ENCODE measurements at places on chromosomes 16 and 17.

GRCh38 chr17:71444078-71444477 lies 676.7 kb upstream of the SOX9 start:
- DNase-seq, result no peak

- no peak for DNase-seq
Measured at GRCh38 chr16:78942625-78943245, 657.8 kb downstream of the MAF start.

DNA sequence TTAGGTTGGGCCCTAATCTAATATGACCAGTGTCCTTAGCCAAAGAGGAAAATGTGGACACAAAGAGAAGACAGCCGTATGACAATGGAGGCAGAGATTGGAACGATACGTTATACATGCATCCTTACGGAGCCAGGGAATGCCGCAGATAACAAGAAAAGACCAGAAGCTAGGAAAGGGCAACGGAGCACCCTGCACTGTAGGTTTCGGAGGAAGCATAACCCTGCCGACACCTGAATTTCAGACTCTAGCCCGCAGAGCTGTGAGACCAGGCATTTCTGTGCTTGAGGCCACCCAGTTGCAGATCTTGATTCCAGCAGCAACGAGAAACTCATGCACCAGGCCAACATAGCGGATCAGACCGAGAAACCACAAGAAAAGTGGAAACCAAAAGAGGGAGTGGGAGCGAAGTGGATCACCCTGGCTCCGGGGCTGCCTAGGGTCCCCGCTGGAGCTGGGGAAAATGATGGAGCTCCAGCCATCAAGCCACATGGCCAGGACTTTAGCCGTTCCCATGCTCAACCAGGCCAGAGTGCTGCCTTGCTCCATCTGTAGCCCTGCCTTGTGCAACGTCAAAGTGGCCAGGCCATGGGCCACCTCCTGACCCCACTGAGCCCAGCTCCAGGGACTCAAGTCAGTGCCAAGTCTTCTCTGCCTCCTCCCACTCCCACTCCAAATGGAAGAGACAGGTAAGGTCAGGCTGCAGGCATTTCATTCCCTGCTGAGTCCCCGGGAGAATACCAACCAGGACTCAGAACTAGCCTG lies 51.7 kb upstream of the RPL38 start:
- no peak for DNase-seq

- no peak for DNase-seq
Measured at GRCh38 chr17:59607061-59607460, 12.6 kb upstream of the CLTC start.

GRCh38 chr16:14004031-14004728 lies 66.9 kb upstream of the MRTFB start:
- no peak for DNase-seq

- no peak for DNase-seq
Measured at GRCh38 chr16:11386791-11387546, 41.7 kb downstream of the RMI2 start.

- peak; percentile 44 for DNase-seq
Measured at GRCh38 chr16:2296661-2297505, 29.0 kb upstream of the RNPS1 start.

DNA sequence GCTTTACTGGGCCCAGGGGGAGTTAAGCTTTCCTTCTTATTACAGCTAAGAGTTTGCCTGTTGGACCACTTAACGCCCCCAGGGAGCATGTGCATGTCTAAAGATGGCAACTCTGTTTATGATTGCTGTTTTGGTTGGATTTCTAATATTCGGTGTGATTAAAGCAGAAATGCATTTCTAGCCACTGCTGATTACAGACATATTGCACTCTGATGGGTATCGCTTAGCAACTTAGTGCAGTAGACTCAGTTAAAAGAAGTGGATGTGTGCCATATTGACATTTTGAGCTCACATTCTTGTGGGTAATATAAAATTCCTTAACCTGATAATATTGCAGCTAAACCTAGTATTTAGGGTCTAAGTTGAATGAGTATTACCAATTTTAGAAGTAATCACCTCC lies 4.2 kb downstream of the NF1 start:
- peak; percentile 26 for DNase-seq

- peak; percentile 80 for DNase-seq
Measured at GRCh38 chr17:34299956-34300577, 14.5 kb downstream of the CCL11 start.

- DNase-seq, result no peak
Measured at GRCh38 chr16:70161350-70161749, 12.2 kb upstream of the CLEC18C start.

- no peak for DNase-seq
Measured at GRCh38 chr17:3799181-3799945, 1.6 kb downstream of the ITGAE start.

- no peak for DNase-seq
Measured at GRCh38 chr17:74918906-74919305, 4.1 kb downstream of the USH1G start.

- DNase-seq, result peak; percentile 15
Measured at GRCh38 chr17:8935191-8935590, 30.3 kb downstream of the PIK3R5 start.

DNA sequence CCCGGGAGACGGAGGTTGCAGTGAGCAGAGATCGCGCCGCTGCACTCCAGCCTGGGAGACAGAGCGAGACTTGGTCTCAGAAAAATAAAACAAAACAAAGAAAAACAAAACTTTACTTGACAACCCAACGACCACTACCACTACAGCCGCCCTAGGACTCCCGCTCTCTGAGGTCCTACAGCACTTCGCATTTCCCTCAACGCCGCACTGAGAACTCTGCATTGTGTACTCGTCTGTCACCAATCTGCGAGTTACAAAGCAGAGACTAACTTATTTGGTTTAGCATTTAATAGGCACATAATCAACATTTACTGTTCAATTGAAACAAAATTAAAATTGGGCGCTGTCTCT lies 479 bp upstream of the ZNF207 start:
- peak; percentile 23 for DNase-seq

DNA sequence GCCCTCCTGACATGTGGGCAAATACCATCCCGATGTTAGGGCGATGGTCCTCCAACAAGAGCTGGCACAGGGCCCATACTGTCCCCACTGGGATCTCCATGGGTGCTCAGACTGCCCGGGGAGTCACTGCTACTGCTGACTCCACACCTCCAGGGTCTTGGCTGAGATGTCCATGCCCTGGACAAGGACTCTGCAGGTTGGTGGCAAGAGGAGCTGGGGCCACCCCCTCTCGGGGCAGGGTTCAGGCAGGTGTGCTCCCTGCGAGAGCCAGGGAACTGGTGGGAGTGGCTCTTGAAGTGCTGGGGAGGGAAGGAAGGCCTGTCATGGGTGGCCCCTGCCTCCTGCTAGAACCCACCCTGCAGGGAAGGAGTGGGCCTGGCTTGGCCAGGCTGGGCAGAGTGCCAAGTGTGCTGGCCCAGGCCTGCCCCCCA lies 6.4 kb downstream of the CASKIN2 start:
- DNase-seq, result no peak

DNA sequence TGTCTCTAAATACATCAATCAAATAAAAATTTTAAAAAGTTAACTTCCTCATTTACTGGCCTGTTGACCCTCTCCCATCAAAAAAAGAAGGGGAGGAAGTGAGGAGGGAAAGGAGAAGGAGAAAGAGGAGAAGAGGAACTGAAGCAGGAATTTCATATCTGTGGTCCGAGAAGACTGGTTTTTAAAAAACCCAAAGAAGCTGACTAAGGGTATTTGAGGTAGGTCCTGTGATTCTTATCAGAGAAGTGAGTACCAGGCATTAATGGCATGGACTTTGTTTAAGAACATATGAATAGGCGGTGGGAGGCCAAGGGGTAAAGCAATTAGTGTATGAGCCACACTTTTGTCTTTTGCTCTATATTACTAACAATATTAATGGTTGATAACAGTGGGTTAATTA lies 2.0 kb downstream of the SLC46A1 start:
- no peak for DNase-seq

GRCh38 chr16:56369202-56369601 lies 56.1 kb downstream of the AMFR start:
- DNase-seq, result no peak

DNA sequence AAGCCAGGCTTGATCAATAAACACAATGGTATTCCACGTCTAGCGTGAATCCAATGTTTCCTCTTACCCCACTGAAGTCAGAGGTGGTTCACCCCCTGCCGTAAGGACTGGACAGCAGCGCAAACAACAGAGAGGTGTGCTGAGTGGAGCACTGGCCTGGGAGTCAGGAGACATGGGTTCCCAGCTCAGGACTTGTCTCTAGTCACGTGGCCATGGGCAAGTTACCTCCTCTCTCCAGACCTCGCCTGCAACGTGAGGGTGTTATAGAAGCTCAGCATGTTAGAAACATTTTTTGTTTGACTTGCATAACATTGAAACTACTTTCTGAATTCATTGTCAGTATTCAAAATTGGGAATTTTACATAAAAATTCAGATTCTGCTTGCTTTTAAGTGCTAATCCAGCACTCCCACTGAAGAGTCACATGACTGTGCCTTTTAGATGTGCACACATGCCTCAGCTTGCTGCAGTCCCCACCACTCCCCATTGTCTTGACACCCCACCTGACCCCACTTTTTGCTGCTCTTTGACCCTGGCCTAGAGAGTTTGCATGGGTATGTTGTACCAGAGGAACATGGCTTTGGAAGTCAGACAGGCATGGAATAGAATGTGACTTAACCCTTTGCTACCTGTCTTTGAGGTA lies 8.8 kb upstream of the CPNE2 start:
- no peak for DNase-seq

GRCh38 chr16:24896439-24896838 lies 50.7 kb downstream of the SLC5A11 start:
- no peak for DNase-seq

GRCh38 chr17:65556014-65556909 lies 5.2 kb downstream of the AXIN2 start:
- peak; percentile 59 for DNase-seq

DNA sequence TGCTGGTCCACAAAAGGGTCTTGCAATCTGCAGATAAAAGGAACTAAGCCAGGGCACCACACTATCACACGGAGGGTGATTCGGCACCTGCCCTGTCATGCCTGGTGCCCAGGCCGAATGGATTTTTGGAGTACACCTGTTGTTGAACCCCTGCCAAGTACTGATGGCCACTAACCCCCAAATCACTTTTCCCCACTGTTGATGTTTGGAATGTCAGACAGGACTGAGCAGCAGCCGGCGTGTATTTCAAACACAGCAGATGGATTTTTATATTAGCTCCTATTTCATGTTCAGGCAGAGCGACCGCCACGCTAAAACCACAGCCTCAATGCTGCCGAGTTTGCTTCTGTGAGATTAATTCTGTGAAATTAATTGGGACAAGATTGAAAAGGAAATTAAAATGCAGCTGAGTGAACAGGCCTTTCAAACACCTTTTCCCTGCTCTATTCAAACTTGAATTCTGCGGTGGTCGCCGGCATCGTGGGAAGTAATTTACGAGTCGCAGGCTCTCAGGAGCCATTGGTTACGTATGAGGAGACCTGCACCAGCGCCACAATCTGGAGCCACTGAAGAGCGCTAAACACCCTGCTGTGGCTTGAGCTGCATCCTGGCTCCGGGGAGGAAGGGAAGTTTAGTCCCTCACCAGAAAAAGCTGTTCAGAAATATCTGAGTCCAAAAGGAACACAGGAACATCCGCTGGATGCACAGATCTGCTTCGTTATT lies 48.5 kb downstream of the SNX11 start:
- no peak for DNase-seq

DNA sequence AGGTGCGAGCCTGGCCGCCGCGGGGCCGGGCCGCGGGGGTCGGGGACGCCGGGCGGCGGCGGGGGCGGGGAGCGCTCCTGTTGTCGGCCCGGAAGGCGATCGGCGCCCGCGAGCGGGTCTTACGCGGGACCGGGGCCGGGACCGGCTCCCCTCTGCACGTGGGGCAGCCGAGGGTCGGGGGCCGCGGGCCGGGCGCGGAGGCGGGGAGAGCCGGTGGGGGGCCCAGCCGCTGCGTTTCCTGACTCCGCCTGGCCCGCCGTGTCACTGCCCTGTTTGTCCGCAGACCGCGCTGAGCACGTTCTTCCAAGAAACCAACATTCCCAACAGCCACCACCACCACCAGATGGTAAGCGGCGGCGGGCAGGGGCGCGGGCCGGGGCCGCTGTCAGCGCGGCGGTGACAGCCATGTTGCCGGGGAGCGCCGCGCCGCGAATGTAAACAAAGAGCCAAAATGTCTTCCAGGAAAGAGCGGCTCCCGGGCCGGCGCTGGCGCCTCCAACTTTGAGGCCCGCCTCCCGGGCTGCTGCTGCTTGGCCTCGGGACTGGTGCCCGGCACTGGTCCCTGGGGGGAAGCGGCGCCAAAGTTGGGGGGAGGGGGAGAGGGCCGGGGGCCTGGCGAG lies 586 bp downstream of the UBALD2 start:
- peak; percentile 56 for DNase-seq

GRCh38 chr16:8005096-8005860 lies 585.0 kb downstream of the TMEM114 start:
- no peak for DNase-seq

- peak; percentile 91 for DNase-seq
Measured at GRCh38 chr16:80174416-80174815, 366.4 kb upstream of the DYNLRB2 start.

GRCh38 chr16:79664407-79664806 lies 63.9 kb upstream of the MAF start:
- DNase-seq, result no peak

GRCh38 chr16:81896902-81897301 lies 114.4 kb downstream of the SDR42E1 start:
- DNase-seq, result no peak

- DNase-seq, result no peak
Measured at GRCh38 chr16:66044556-66044955, 321.9 kb upstream of the CDH5 start.

DNA sequence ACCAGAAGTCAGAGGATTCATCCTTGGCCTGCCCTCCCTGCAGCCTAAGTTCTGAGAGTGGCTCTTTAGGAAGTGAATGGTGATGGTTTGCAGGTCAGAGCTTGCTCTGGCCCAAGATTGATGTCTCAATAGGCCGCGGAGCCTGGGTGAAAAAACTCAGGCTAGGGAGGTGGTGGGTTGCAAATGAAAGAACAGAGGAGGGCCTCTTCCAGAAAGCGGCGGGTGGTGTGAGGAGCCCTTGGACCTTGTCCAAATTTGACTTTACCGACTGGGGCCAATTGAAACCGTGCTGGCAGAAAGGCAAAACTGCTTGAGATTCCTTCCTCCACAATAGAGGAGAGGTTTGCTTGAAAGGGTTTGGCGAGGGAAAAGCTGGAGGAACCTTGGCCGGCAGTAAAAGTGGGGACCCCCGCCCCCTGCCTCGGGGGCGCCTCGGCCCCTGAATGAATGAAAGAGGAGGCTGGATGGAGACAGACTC lies 331.3 kb downstream of the SEC14L1 start:
- DNase-seq, result peak; percentile 62

GRCh38 chr16:66841366-66841765 lies 2.8 kb upstream of the CA7 start:
- no peak for DNase-seq
